Muscle of back (tissue), 13 donors: ENCODE measurements at places on chromosomes 1 and 21.

DNA sequence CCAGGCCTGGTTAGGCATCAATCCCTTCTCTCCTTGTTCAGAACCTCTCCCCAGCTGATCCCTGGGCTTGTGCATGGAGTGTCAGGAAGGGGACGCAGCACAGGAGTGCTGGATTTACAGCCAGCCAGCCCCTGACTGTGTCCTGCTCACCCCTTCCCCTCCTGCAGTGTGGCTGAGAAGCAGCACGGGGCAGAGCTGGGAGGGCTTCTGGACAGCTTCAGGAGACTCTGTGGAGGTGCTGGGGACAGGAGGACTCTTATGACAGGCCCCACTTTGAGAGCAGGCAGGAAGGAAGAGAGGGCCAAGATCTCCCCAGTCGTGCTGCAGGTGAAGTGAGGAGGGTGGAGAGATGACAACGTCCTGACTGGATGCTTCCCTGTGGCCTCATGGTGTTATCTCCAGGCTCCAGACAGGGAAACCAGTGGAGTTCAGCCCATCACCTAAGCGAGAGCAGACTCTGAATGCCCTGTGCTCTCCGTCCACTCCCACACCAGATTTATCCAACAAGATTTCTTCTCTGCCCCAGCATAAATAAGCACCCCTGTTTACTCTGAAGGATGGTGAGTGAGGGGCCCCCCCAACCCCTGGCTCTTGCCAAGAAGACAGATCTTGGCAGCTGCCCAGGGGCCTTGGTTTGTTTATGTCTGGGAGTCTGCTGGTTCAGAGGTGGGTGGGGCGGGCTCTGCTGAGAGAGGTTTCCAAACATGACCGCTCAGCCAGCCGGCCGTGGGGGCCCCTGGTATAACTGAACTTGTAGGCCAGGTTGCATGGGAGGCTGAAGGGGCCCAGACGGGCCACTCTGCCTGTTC lies 21.3 kb downstream of the TMCC2 start:
- DNase-seq, result no peak

- no peak for DNase-seq
These were observed 354.9 kb upstream of the SNX7 start for GRCh38 chr1:98306517-98307089.

DNA sequence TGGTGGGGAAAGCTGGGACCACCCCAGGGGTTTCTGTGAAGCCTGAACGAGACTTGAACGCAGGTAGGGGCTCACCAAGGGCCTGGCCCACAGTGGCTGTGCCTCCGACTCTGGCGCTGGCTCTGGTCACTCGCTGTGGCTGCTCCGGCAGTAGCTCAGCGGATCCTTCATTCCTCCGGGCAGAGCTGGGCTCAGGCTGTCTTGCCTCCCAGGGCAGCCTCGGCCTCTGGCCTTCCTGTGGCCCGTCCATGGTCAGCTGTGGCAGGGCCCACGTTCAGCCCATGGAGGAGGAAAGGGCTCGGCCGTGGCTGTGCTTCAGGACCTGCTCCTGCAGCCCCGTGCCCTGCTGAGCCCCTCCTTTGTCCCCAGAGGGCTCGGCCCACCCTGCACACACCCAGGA lies 162.9 kb upstream of the C1orf174 start:
- DNase-seq, result no peak

DNA sequence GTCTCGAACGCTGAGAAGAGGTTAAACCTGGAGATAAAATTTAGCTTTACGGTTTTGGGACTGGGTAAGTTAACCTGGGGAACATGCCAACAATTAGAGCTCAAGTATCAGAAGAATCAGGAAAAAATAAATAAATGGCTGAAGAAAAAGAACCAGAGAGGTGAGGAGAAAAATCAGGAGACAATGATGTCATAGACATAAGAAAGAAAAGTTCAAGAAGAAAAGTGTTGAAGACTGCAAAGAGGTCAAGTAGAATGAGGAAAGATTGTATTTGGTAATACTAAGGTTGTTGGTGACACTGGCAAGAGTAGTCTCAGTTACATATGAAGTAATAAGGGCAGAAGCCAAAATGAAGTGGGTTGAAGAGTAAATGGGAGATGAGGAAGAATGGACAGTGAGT lies 26.0 kb downstream of the CDKN2C start:
- no peak for DNase-seq

DNA sequence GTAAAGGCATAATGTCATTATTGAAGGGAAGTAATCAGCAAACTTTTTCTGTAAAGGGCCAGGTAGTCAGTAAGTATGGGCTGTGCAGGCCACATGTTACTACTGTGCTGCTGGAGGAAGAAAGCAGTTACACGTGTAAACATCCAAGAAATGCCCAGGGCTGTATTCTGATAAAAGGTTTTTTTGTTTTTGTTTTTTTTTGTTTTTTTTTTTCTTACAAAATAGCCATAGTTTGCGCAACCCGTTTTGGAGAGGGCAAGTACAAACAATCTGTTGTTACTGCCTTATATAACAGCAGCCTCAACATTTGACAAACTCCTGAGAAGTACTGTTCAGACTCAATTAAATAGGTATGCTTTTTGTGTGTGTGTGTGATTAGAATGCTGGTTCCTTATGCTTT lies 26.7 kb upstream of the MTMR11 start:
- no peak for DNase-seq

GRCh38 chr1:52356818-52357355 lies 9.1 kb downstream of the CC2D1B start:
- no peak for DNase-seq

DNA sequence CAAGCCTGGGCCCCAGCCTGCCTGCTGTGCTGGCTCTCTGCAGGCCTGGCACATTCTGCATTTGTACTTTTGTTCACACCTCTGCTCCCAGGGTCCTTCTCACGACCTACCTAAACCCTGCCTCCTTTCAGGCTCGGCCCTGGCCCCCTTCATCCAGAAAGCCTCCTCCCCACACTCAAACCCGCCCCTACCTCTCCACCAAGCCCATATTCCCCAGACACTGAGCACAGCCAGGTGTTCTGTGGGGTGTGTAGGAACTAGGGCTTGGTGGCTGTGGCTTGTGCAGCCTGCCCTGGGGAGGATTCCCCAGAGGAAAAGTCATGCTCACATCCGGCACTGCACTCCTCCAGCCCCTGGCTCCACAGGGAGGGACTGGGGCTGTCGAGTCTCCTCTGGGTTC lies 8.2 kb upstream of the MIXL1 start:
- DNase-seq, result no peak

GRCh38 chr1:2429780-2430591 lies 17.6 kb upstream of the PEX10 start:
- no peak for DNase-seq
